Neural progenitor cell (in vitro differentiated cells): ENCODE measurements at places on chromosomes 1 and 21.
A peak's percentile ranks its signal among the peaks of the same experiment; 100 is the strongest.

- H3K4me3 ChIP-seq = no peak overlapping the region
- H3K27me3 ChIP-seq = no peaks in the 10 kb centered on the region
- H3K36me3 ChIP-seq = no peaks in the 10 kb centered on the region
- no peak for DNase-seq
- H3K27ac ChIP-seq = no peak overlapping the region
Observed at GRCh38 chr1:11350265-11350664, 77.3 kb downstream of the UBIAD1 start.

- H3K36me3 ChIP-seq = no peaks in the 10 kb centered on the region
- H3K4me3 ChIP-seq = no peak overlapping the region
- H3K27ac ChIP-seq = no peak overlapping the region
Observed at GRCh38 chr1:10643607-10644306, 152.7 kb downstream of the CASZ1 start.

GRCh38 chr1:44114098-44114497 is 4.5 kb upstream of the KLF17 start:
- H3K27ac ChIP-seq = no peak overlapping the region
- H3K27me3 ChIP-seq = peaks cover 5% of the 10 kb centered on the region
- H3K36me3 ChIP-seq = no peaks in the 10 kb centered on the region
- H3K4me1 ChIP-seq = no peaks in the 10 kb centered on the region
- no peak for DNase-seq

- no peaks in the 10 kb centered on the region for H3K27me3 ChIP-seq
- no peak for DNase-seq
- no peaks in the 10 kb centered on the region for H3K4me1 ChIP-seq
- H3K36me3 ChIP-seq = no peaks in the 10 kb centered on the region
Observed at GRCh38 chr1:235532360-235532759, 28.1 kb upstream of the B3GALNT2 start.

DNA sequence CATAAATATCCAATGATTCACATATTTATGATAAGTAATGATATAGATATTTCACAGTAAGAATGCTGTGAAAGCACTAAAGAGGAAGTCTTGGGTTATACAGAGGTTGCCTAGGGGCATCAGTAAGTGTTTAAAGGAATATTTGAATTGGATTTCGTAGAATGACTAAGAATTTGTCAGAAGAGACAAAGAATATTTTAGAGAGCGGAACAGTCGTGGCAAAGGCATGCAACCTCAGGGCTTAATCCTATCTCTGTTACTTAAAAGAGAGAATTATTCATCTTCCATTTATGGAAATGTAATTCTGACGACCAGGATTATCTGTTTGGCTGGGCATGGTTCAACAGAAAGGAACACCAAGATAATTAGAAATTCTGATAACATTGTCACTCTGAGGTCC is 171.9 kb upstream of the NR5A2 start:
- H3K27ac ChIP-seq = no peak overlapping the region
- H3K36me3 ChIP-seq = no peaks in the 10 kb centered on the region
- no peak for DNase-seq
- no peaks in the 10 kb centered on the region for H3K27me3 ChIP-seq
- H3K4me1 ChIP-seq = peaks cover 6% of the 10 kb centered on the region
- H3K4me3 ChIP-seq = no peak overlapping the region

DNA sequence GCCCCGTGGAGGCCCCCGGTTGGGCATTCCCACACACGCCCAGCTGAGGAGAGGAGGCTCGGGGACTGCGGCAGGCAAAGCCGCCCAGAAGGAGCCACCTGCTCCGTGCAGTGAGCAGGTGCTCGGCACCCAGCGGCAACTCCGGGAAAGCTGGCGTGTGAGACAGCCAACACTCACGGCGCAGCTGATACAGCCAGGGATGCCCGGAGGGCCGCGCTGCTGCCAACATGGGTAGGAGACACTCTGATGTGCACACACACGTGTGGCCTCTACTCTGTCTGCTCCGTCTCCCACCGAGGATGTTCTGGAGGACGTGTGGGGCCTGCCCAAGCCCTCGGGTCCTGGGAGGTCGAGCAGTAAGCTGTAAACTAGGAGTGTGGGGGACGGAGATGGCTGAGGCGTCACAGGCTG is 12.9 kb downstream of the MORN1 start:
- DNase-seq = no peak
- no peaks in the 10 kb centered on the region for H3K36me3 ChIP-seq
- H3K4me3 ChIP-seq = no peak overlapping the region
- no peak overlapping the region for H3K27ac ChIP-seq
- no peaks in the 10 kb centered on the region for H3K27me3 ChIP-seq

DNA sequence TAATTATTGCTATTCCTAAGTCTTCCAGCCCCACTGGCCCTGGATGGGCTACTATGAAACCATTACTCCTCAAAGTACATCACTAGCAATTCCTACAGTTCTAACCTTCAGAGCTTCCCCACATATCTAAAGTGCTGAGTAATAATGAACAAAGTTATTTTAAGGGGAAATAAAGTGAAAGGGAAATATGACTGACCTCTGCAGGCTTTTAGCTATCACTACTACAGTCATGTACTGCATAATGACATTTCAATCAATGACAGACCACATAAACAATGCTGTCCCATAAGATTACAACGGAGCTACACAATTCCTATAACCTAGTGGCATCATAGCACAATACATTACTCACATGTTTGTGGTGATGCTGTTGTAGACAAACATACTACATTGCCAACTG is 32.5 kb upstream of the ASPM start:
- H3K27ac ChIP-seq = no peak overlapping the region
- no peaks in the 10 kb centered on the region for H3K27me3 ChIP-seq
- H3K4me1 ChIP-seq = no peaks in the 10 kb centered on the region
- peaks cover 30% of the 10 kb centered on the region for H3K36me3 ChIP-seq

- H3K36me3 ChIP-seq = no peaks in the 10 kb centered on the region
- H3K27ac ChIP-seq = no peak overlapping the region
- H3K4me1 ChIP-seq = no peaks in the 10 kb centered on the region
Observed at GRCh38 chr1:233359431-233359830, 31.9 kb downstream of the MAP3K21 start.

GRCh38 chr1:30798389-30799232 is 41.0 kb upstream of the LAPTM5 start:
- H3K4me3 ChIP-seq = no peak overlapping the region
- no peak for DNase-seq
- peaks cover 7% of the 10 kb centered on the region for H3K4me1 ChIP-seq
- no peaks in the 10 kb centered on the region for H3K27me3 ChIP-seq
- H3K27ac ChIP-seq = no peak overlapping the region

DNA sequence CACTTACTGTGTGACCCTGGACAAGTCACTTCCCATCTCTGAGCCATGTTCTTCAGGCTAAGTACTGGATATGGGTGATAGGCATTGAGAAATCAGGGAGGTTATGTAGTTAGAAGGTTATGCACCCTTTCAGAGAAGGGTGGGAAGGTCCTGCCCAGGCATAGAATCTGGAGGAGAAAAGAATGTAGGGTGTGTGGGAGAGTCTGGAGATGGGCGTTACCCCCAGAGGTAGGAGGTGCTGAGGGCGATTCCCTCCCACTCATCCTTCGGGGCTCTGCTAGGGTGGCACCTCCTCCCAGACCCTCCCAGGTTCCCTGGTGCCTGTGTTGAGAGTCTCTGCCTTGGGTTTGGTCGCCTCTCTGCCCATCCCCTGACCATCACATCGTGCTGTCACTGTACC is 51.1 kb downstream of the IGSF21 start:
- DNase-seq = no peak
- no peak overlapping the region for H3K27ac ChIP-seq
- H3K4me3 ChIP-seq = no peak overlapping the region

DNA sequence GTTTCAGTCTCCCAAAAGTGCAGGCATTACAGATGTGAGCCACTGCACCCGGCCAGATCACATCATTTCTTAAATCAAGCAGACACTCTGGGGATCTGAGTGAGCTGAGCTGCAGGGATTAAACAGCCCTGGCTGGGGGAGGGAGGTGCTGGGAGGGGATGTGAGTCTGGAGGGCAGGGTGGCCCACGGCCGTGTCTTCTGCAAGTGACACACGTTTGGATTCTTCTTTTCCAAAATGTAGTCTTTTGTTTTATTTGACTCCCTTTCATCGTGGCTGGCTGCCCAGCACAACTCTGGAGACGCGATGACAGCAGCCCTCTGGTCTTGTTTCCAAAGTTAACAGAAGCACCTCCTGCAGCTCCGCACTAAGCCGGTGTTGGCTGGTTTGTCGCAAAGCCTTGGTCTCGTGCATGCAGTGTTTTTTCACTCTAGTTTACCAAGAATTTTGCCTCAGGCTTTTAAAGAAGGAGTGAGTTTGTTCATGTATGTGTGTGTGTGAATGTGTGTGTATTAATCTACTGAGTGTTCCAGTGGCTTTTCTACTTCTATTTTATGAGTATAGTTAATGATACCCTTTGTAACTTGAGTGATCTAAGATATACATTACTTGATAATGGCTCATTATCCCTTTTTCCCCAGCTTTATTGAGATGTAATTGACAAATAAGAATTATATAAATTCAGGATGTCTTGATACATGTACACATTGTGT is 2.8 kb upstream of the KRTAP10-5 start:
- H3K4me3 ChIP-seq = no peak overlapping the region
- no peaks in the 10 kb centered on the region for H3K36me3 ChIP-seq
- DNase-seq = peak; percentile 65
- H3K27me3 ChIP-seq = no peaks in the 10 kb centered on the region
- no peak overlapping the region for H3K27ac ChIP-seq
- peaks cover 13% of the 10 kb centered on the region for H3K4me1 ChIP-seq

DNA sequence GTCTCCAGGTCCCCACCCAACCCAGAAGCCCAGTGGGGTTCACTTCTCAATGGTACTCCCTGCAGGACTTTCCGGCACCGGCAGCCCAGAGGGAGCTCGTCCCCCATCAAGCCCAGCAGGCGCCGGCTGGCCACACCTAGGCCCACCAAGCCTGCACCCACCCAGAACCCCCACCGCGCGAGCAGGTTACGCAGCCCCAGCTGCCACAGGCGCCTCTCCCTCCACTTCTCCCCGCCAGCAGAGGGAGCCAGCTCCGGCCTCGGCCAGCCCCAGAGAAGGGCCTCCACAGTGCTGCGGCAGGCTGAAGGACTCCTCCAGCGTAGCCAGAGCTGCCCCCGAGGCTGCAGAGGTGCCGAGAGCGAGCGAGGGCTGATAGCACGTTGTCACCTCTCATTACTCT is 722.3 kb downstream of the PLA2G4A start:
- DNase-seq = no peak
- H3K27ac ChIP-seq = no peak overlapping the region
- no peaks in the 10 kb centered on the region for H3K4me1 ChIP-seq

GRCh38 chr1:6762060-6762459 is 23.2 kb upstream of the CAMTA1 start:
- no peaks in the 10 kb centered on the region for H3K36me3 ChIP-seq
- H3K27ac ChIP-seq = no peak overlapping the region
- H3K27me3 ChIP-seq = no peaks in the 10 kb centered on the region
- H3K4me3 ChIP-seq = no peak overlapping the region
- no peaks in the 10 kb centered on the region for H3K4me1 ChIP-seq
- no peak for DNase-seq

GRCh38 chr21:34333121-34333739 is 30.6 kb upstream of the KCNE2 start:
- H3K27ac ChIP-seq = no peak overlapping the region
- H3K4me3 ChIP-seq = no peak overlapping the region
- H3K27me3 ChIP-seq = no peaks in the 10 kb centered on the region
- H3K36me3 ChIP-seq = no peaks in the 10 kb centered on the region
- peaks cover 27% of the 10 kb centered on the region for H3K4me1 ChIP-seq

GRCh38 chr1:76202670-76203069 is 128.1 kb downstream of the ST6GALNAC3 start:
- H3K4me1 ChIP-seq = no peaks in the 10 kb centered on the region
- H3K27ac ChIP-seq = no peak overlapping the region
- no peaks in the 10 kb centered on the region for H3K27me3 ChIP-seq
- H3K4me3 ChIP-seq = no peak overlapping the region
- no peaks in the 10 kb centered on the region for H3K36me3 ChIP-seq

GRCh38 chr1:52674497-52675384 is 23.4 kb downstream of the COA7 start:
- no peak overlapping the region for H3K27ac ChIP-seq
- no peak for DNase-seq
- no peak overlapping the region for H3K4me3 ChIP-seq
- no peaks in the 10 kb centered on the region for H3K36me3 ChIP-seq

- H3K36me3 ChIP-seq = no peaks in the 10 kb centered on the region
- no peak overlapping the region for H3K4me3 ChIP-seq
- H3K27me3 ChIP-seq = no peaks in the 10 kb centered on the region
- H3K4me1 ChIP-seq = no peaks in the 10 kb centered on the region
- DNase-seq = no peak
- H3K27ac ChIP-seq = no peak overlapping the region
Observed at GRCh38 chr1:154599658-154600057, 8.3 kb downstream of the ADAR start.

GRCh38 chr1:91501971-91502671 is 1.5 kb downstream of the CDC7 start:
- peak overlapping the region; percentile 96 for H3K27ac ChIP-seq
- H3K4me3 ChIP-seq = peak overlapping the region; percentile 71
- no peak for DNase-seq
- no peaks in the 10 kb centered on the region for H3K27me3 ChIP-seq
- peaks cover 44% of the 10 kb centered on the region for H3K4me1 ChIP-seq
- H3K36me3 ChIP-seq = no peaks in the 10 kb centered on the region

- no peak overlapping the region for H3K27ac ChIP-seq
- no peaks in the 10 kb centered on the region for H3K27me3 ChIP-seq
- no peak overlapping the region for H3K4me3 ChIP-seq
- no peaks in the 10 kb centered on the region for H3K36me3 ChIP-seq
- DNase-seq = no peak
Observed at GRCh38 chr1:232386721-232387510, 243.0 kb downstream of the SIPA1L2 start.

DNA sequence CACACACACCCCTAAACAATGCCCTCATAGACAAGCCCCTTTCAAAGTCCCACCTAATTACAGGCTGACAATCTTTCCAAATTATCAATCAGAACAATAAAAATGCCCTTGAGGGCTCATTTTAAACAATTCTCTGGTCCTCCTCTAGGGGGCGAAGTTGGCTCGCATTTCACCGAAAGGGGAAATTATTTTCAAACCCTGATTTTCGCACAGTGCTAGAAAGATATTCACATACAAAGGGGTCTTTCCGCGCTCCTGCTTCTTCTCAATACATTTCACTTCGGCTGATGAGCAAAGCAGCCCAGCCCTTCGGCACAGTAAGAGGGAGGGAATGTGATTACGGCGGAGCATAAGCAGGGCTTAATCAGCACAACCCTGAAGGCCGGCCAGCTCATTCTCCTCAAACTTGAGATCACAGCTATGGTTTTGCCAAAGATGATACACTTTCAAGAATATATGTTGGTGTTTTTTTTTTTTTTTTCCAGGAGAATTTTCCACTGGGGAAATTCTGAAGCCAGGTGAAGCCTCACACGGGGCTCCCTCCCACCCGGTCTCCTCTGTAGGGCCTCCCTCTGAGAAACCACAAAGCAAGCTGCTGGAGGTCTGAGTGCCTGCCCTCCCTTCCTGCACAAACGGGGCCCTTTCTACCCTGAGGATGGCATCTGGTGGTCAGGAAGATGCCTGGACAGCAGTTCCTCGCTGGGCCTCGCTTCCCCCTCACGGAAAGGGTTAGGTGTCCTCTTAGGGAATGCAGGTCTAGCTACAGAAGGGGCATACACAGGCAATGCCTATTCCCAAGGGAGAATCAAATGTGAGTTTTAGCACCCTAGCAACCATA is 66.9 kb downstream of the GNG12 start:
- H3K4me3 ChIP-seq = peak overlapping the region; percentile 24
- no peaks in the 10 kb centered on the region for H3K36me3 ChIP-seq
- H3K27ac ChIP-seq = peak overlapping the region; percentile 51
- H3K4me1 ChIP-seq = peaks cover 26% of the 10 kb centered on the region
- no peaks in the 10 kb centered on the region for H3K27me3 ChIP-seq
